Tibial artery (tissue), 4 donors: ENCODE measurements at places on chromosomes 2 and 18.

- H3K27me3 ChIP-seq = no peaks in the 10 kb centered on the region
- H3K4me3 ChIP-seq = no peak overlapping the region
- no peak for DNase-seq
- no peaks in the 10 kb centered on the region for H3K4me1 ChIP-seq
These were observed 16.5 kb upstream of the MTCL1 start for GRCh38 chr18:8688816-8689215.

GRCh38 chr2:30491225-30491624 lies 44.2 kb downstream of the LCLAT1 start:
- peaks cover 45% of the 10 kb centered on the region for H3K4me1 ChIP-seq
- H3K27ac ChIP-seq = no peak overlapping the region
- no peak for DNase-seq
- H3K4me3 ChIP-seq = no peak overlapping the region

DNA sequence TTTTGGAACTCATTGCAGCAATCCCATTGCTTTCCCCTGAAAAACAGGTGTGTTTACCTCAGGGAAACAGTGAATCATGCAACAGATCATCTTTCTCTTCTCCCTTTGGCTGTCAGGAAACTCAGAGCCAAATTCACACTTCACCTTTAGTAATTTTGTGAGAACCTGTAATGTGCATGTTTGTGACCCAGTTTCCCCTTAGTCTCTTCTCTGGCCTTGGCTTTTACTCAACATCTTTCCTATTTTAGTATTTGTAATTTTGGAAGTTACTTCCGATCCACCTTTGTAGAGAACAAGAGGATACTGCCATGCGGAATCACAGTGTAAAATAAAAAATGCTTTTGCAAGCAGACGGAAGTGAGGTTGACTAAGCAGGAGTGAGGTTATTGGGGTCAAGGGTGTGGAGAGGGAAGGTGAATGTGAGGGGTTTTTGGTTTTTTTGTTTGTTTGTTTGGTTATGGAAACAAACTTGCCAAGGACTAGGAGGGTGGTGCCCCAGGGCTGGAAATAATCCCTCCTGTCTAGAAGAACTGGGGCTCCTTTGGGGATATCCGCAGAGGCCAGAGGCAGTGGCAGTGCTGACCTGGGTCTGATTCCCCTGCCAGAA lies 14.0 kb downstream of the ASPRV1 start:
- H3K27ac ChIP-seq = no peak overlapping the region
- H3K4me1 ChIP-seq = no peaks in the 10 kb centered on the region
- H3K36me3 ChIP-seq = peaks cover 16% of the 10 kb centered on the region
- H3K4me3 ChIP-seq = no peak overlapping the region
- no peak for DNase-seq

DNA sequence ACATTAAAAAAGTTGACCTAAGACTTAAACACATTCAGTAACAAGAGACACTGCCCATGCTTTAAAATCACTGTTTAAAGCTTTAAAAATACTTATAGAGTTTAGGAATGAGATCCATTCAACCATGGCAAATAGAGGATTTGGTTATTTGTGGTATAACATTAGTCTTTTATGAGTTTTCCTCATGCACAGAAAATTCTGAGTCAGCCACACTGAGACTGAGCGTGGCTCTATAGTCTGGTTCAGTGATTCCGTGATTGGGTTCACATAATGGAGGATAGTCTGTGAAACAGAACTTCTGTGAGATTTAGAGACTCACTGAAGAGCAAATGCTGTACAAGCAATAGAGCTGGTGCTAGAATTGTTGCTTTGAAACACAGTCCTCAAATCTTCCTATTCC lies 1502.4 kb upstream of the PIK3C3 start:
- no peaks in the 10 kb centered on the region for H3K4me1 ChIP-seq
- H3K4me3 ChIP-seq = no peak overlapping the region
- no peak overlapping the region for H3K27ac ChIP-seq
- no peaks in the 10 kb centered on the region for H3K27me3 ChIP-seq

DNA sequence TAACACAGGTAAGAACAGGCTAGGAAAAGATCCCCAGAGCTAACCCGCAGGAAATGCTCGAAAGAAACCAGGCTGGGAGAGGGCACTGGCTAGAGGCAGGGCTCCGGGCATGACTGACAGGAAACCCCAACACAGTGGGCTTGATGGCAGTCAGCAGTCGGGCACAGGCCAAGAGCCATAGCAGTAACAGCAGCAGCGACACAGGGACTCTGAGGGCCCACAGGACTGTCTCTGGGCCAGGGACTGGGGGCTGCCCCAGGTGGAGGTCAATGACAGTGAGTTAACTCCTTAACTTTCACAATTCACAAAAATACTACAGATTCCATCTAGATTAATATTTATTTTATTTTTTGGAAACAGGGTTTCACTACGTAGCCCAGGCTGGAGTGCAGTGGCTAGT lies 37.3 kb upstream of the ASPRV1 start:
- no peaks in the 10 kb centered on the region for H3K4me1 ChIP-seq
- H3K4me3 ChIP-seq = no peak overlapping the region
- no peak overlapping the region for H3K27ac ChIP-seq
- peaks cover under 1% of the 10 kb centered on the region for H3K36me3 ChIP-seq
- H3K27me3 ChIP-seq = no peaks in the 10 kb centered on the region

DNA sequence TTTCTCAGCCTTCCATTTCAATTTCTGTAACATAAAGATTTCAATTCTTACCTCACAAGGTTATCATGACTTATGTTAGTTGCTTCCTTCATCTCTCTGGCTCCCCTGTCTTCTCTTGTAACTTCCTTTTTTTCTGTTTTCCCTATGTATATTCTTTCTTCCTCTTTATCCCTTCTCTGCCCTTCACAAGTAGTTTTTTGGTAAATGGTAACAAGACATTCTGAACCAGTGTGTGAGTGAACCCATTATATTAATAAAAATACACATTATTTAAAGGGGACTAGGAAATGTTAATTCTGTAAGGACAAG lies 8.4 kb downstream of the ACSL3 start:
- no peaks in the 10 kb centered on the region for H3K36me3 ChIP-seq
- no peak for DNase-seq
- peaks cover 66% of the 10 kb centered on the region for H3K4me1 ChIP-seq
- no peak overlapping the region for H3K27ac ChIP-seq
- no peak overlapping the region for H3K4me3 ChIP-seq

DNA sequence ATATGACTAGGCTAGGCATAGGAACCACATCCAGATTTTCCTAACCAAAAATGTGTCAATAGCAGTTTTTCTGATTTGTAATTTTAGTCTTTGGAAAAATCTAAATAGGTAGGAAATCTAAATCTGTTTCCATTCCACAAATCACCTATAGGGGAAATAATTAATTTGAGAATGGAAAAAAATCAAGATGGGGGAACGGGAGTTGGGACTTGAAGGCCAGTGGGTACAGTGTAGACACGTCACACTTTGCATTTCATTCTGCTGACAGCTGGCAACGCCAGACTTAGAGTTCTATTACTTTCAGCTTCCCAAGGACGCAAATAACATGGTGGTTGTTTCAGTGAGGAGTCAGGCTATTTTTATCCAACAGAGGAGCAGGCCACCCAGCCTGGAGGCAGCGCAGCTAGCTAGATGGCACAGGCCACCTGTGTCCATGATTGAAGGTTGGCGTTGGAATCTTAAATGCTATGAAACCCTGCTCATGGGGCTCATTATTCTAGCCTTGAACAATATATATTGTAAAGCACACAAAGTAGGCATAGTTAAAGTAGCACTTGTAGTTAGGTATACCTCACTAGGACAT lies 23.4 kb downstream of the HNRNPA3 start:
- no peak overlapping the region for H3K4me3 ChIP-seq
- no peaks in the 10 kb centered on the region for H3K27me3 ChIP-seq
- H3K36me3 ChIP-seq = peaks cover 31% of the 10 kb centered on the region
- H3K27ac ChIP-seq = no peak overlapping the region
- no peak for DNase-seq

DNA sequence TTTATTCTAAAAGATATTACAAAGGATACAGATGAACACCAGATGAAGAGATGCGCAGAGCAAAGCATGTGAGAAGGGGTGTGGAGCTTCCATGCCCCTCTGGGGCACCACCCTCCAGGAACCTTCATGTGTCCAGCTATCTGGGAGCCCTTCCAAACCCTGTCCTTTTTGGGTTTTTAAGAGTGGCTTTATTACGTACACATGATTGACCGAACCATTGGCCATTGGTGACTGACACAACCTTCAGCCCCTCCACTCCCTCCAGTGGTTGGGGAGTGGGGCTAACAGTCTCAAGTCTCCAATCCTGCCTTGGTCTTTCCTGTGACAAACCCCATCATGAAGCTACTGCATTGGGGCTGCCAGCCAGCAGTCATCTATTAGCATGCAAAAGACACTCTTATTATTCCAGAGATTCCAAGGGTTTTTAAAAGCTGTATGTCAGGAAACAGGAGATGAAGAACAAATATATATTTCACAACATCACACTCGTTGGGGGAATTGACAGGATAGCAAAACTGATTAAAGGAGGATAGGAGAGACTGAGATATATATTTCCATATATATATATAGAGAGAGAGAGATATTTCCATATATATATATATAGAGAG lies 19.4 kb downstream of the IL1B start:
- no peaks in the 10 kb centered on the region for H3K36me3 ChIP-seq
- H3K4me3 ChIP-seq = no peak overlapping the region
- no peak for DNase-seq
- H3K4me1 ChIP-seq = no peaks in the 10 kb centered on the region
- H3K27ac ChIP-seq = no peak overlapping the region

DNA sequence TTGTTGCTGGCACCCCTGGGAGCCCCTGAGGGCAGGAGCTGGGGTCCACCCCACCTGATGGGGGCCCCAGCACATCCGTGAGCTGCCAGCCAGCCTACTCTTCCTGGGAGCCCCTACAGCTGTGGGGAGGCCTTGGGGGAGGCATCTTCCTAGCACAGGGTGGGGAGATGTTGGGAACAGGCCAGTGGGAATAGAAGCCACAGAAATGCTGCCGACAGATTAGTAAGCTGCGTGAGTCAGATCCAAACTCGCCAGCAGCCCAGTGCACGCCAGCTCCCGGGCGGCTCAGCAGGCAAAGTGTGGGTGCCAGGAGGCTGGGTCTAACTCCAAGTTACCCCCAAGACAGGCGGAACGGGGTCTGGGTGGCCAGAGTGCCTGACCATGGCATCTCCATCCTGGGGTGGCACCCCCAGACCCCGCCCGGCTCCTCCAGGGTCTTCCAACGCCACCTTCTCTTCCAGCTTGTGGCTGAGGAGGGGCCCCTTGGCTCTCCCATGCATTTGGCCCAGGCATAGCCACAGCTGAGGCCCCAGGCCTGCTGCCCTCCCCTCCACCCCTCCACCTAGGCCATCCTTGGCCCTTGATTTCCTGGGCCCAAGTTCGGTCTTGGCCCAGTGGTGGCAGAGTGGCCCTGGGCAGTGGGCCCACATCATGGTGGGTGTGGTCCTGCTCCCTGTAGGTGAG lies 15.3 kb downstream of the CROCC2 start:
- H3K27me3 ChIP-seq = no peaks in the 10 kb centered on the region
- peak; percentile 76 for DNase-seq
- no peaks in the 10 kb centered on the region for H3K36me3 ChIP-seq
- H3K27ac ChIP-seq = peak overlapping the region; percentile 42
- H3K4me1 ChIP-seq = peaks cover 21% of the 10 kb centered on the region
- no peak overlapping the region for H3K4me3 ChIP-seq

- no peaks in the 10 kb centered on the region for H3K36me3 ChIP-seq
- DNase-seq = no peak
- peaks cover 3% of the 10 kb centered on the region for H3K27me3 ChIP-seq
- H3K4me3 ChIP-seq = no peak overlapping the region
These were observed 92.7 kb downstream of the ALPK2 start for GRCh38 chr18:58536202-58536516.

- H3K27me3 ChIP-seq = no peaks in the 10 kb centered on the region
- no peak overlapping the region for H3K27ac ChIP-seq
- no peak overlapping the region for H3K4me3 ChIP-seq
- no peak for DNase-seq
- no peaks in the 10 kb centered on the region for H3K4me1 ChIP-seq
These were observed 74.9 kb upstream of the UBE2E3 start for GRCh38 chr2:180905461-180905860.

DNA sequence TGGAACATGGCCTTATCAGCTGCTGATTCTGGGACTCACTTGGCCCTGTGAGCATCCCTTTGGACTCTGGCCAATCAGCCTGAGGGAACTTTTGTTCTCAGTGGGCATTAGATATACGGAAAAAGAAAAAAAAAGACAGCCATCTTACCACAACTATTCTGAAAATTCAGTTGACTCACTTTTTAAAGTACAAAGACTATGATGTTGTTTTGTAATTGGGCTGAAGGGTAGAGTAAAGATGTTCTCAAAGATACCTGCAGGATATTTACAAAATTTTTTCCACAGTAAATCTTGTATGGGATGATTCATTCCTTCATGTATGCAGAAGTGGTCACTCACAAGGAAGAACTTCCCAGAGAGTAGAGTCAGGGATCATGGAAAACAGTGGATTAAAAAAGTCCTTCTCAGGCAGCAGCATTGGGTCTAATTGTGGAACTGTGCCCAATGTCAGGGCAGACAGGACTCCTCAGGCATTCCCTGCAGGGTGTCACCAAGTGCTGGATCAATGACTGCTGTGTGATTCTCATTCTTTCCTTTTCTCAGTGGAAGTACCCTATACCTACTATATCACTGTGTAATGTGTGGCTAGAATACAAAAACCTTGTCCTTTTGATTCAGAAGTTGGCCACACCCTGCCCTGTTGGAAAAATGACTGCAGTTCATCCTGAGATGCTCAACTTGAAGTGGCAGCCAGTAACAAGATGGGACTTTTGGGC lies 35.4 kb downstream of the SULT1C4 start:
- no peaks in the 10 kb centered on the region for H3K27me3 ChIP-seq
- no peak overlapping the region for H3K27ac ChIP-seq
- DNase-seq = no peak
- no peaks in the 10 kb centered on the region for H3K4me1 ChIP-seq

GRCh38 chr2:72212486-72212855 lies 64.8 kb upstream of the CYP26B1 start:
- no peak overlapping the region for H3K4me3 ChIP-seq
- H3K4me1 ChIP-seq = no peaks in the 10 kb centered on the region
- no peak for DNase-seq
- H3K27ac ChIP-seq = no peak overlapping the region
- no peaks in the 10 kb centered on the region for H3K27me3 ChIP-seq
- no peaks in the 10 kb centered on the region for H3K36me3 ChIP-seq

GRCh38 chr2:105090091-105090490 lies 52.2 kb downstream of the MRPS9 start:
- H3K36me3 ChIP-seq = peaks cover 19% of the 10 kb centered on the region
- H3K27me3 ChIP-seq = no peaks in the 10 kb centered on the region
- H3K27ac ChIP-seq = no peak overlapping the region
- H3K4me1 ChIP-seq = no peaks in the 10 kb centered on the region

DNA sequence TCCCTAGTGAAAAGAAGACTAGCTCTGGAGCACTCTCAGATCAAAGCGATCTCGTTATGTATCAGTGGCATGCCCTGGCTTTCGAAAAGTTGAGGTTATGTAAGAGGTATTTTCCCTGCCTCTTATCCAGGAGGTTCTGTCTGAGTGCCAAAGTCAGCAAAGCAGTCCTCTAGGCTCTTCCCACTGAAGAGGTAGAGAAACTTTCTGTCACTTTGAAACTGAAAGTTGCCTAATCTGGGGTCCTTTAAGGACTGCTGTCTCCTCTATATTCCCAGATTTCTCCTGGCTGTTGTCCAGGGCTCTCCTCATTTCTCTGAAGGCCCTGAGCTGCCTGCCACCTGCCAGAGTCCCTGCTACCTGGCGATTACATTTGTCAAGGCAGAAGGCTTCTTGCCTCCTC lies 96.3 kb downstream of the B3GNT2 start:
- no peaks in the 10 kb centered on the region for H3K27me3 ChIP-seq
- H3K36me3 ChIP-seq = no peaks in the 10 kb centered on the region
- DNase-seq = no peak

- H3K4me1 ChIP-seq = peaks cover 6% of the 10 kb centered on the region
- no peaks in the 10 kb centered on the region for H3K27me3 ChIP-seq
- no peak for DNase-seq
- no peaks in the 10 kb centered on the region for H3K36me3 ChIP-seq
- H3K4me3 ChIP-seq = no peak overlapping the region
- H3K27ac ChIP-seq = no peak overlapping the region
These were observed 414.4 kb downstream of the MTX2 start for GRCh38 chr2:176683618-176684111.
